ENCODE measurements at places on chromosomes 1 and 21.

GRCh38 chr1:200674838-200675587 is 5.3 kb upstream of the DDX59 start:
- no peak for DNase-seq

GRCh38 chr21:29346281-29346680 is 47.6 kb downstream of the BACH1 start:
- DNase-seq, result no peak

DNA sequence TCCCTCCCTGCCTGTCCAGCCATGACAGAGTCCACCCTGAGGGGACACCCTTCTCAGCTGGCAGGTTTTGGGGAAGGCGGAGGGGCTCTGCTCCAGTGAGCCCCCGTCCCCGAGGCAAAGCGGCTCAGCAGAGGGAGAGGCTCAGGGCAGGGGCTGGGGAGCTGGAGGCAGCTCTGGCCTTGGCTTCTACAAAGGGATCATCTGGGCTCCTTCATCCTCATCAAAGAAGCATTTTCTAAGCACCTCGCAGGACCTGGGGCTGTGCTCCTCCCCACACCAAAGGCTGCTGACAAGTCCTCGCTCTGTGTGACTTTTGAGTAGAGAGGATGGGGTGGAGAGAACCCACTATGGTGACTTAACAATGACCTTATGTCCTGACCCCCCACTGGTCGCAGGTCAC is 21.0 kb upstream of the CLSTN1 start:
- no peak for DNase-seq

DNA sequence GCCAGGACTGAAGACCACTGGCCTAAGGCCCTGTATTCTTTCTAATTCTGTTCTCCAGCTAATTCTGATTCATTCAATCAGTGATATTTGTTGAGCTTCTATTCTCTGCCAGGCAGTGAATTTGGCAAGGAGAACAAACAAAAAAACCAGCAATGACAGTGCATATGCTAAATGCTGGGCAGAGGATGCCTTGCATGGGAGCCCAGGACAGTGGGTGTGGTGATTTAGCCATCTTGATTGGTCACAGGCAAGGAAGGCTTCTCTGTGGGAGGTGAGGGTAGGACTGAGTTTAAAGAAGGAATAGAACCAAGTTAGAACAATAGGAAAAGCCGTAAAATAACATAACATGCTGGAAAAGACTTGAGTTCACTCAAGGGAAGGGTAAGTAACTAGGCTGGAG is 9.2 kb upstream of the CPT2 start:
- DNase-seq, result no peak

- no peak for DNase-seq
Measured at GRCh38 chr1:223763881-223764280, 51.5 kb downstream of the CAPN2 start.

DNA sequence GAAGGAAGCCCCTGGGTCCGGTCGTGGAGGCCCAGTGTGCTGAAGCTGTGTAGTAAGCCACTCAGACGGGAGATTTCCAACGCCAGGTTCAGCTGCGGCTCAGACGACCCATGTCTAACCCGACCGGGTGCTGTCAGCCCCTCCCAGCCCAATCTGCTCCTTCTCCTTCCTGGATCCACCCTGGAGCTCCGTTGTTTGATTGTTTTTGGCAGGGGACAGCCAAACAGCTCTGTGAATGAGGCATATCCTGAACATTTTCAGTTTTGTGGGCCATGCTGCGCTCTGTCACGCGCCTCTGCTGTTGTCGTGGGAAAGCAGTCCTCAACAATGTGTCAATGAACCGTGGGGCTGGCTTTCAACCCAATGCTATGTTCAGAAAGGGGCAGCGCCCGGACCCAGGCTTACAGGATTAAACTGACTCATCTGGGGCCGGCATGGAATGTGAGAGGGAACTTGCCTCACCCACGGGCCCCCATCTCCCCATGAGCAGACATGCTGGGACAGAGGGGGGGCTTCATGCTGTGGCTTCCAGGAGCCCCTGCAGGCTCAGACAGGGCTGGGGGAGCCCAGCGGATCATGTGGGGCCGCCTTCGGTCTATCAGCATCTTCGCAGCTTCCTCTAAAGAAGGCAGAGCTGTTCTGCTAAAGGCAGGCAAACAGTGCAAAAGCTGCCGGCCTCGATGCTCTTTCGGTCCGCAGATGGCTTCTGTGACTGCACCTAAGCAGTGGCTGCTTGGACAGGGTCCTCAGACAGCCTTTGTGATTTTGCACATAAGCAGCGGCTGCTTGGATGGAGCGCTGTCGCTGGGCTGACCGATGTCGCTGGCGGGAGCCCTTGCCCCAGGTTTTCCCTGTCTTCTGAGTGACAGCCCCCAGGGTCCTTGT is 101.7 kb downstream of the RIPK4 start:
- DNase-seq, result no peak

DNA sequence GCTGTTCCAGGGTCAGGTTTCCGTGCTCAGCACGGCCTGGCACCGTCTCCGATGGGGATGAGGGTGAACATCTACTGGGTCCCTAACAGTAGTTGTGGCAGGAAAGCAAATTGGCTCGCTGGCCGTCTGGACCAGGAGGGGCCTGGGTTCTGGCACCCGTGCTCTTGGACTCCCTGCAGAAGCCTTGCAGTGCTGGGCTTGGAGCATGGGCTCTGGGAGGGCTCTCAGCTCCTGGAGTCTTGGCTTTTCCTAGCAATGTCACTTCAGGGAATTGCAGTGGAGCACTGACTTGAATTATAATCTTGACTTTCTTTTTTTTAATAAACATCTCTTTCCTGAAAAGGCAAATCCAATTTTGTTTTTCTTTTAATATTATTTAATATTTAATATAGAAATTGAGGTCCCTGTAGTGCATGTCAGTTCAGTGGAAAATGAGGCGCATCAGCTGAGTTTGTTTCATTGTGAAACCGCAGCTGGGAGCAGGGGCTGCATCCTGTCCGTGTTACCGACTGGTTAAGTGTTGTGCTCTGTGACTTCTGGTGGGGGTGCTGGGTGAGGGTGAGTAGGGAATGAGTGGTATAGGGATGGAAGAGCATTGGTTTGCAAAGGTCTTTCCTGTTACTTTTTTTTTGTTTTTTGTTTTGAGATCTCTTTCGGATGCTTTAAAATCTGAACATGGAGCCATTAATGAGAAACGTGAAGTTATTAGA is 64.1 kb downstream of the PEX14 start:
- DNase-seq, result no peak

DNA sequence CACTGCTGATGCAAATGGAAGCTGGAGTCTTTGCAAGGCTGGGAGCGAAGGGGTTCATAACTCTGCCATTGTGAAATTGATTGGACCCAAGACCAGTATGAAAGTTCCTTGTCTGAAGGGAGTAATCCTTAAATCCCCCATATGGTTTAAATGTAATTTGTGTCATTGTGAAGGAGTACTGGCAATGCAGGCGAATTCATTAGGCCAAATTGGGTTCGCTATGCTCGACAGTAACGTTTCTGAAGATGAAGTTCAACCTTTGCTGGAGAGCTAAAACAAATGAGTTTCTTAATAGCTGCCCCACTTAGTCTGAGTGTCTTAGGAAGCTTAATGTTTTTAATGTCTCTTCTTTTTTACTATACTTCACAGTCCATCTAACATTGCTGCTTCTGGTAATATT is 27.5 kb downstream of the PGM1 start:
- DNase-seq, result no peak

DNA sequence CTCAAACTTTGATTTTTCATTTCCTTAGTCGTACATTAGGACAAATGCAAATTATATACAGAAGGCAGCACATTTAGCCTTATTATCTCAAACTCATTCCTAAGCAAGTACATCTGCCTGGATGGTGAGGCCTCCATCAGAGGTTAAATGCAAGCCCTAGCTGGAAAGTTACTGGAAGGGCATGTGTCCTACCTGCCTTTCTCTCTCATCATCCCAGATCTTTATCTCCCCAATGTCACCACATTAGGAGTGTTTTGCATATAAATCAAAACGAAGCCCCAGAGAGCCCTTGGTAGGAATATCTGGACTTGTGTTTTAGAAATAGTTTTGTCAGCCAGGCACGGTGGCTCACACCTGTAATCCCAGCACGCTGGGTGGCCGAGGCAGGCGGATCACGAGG is 35.0 kb downstream of the APP start:
- DNase-seq, result no peak

DNA sequence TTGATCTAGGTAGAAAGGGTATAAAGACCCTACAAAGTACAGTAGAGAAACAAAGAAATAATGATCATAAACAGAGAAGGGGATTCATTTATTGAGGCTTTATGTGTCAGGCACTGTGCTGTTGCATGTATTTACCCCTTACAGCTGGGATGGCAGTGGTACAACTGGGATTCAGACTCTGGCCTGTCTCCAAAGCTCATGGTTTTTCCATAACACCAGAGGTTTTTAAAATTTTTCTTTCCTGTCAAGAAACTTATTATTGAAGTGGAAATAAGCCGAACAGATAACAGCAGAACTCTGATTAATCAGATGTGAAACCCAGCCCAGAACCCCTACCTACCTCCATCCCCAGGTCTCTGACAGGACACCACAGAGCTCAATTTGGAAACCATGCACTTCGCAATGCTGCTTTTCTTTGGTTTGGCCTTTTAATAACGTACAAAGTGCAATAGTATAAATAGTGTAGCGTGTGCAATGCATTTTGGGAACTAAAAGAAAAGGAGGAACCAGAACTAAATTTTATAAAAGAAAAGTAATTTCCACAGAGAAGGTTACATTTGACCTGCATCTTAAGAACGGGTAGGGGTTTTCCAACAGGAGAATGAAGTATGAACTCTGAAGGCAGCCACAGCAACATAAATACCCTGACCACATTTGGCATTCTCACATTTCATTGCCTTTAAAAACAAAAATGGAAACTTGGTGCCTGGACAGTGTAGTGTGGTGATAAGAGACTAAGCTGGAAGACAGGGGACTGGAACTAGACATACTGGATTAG is 92.0 kb upstream of the S1PR1 start:
- DNase-seq, result no peak

DNA sequence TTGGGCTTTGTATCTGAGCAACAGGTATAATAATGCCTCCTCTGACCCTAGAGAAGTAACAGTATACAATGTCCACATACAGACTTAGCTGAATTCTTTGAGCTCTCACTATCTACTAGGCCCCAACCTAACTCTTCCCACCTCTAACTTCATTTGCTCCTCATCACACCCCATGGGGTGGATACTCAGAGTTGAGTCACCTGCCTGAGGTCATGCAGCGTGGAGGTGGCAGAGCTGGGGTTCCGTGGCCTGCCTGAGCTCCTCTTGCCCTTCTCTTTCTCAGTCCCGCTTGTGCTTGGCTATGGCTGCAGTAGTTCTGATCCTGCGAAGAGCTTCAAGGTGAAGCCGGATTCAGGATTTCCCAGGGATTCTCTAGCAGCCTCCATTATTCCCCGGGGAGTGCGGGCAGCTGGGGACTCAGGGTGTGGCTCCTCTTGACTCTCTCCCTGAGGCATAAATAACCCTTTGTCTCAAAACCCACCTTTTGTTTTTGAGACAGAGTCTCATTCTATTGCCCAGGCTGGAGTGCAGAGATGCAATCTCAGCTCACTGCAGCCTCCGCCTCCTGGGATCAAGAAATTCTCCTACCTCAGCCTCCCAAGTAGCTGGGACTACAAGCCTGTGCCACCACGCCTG is 29.9 kb upstream of the ACTL8 start:
- DNase-seq, result no peak

- no peak for DNase-seq
Measured at GRCh38 chr1:55275941-55276341, 60.8 kb upstream of the USP24 start.

DNA sequence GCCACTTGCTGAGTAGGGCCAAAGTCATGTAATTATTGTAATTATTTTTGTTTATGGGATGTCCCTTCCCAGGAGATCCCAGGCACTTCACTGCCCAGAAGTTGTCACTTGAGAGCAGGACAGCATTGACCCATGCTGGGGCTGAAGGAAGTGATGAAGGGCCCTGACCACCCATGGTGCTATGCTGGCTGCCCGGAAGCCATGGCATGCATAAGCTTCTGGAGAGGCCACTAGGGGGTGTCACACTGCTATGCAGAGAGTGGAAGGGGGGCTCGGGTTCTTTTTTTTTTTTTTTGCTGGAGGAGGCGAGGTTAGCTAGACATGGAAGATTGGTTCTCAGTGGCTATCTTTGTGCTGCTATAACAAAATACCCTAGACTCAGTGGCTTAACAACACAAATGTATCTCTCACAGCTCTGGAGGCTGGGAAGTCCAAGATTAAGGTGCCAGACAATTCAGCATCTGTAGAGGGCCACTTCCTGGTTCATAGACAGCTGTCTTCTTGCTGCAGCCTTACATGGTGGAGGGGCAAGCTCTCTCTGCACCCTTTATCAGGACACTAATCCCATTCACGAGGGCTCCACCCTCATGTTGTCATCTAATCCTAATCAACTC is 84.9 kb downstream of the CNIH3 start:
- no peak for DNase-seq

DNA sequence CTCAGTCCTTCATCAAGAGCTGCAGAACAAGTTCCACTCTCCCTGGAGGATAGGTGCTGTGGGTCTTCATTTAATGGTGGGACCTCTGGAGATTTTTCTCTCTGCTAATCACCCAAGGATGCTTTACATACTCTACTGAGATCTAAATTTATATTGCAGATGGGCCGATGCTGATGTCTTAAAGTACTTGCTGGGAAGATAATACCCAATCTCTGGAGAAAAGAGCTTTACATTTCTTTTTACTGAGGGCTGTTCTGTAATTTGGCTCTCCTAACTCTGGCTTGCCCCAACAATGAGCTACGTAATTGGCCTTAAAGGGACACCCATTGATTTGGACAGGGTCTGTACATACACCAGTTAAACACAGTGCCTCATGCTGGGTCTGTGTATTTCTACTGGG is 86.9 kb downstream of the ST6GALNAC3 start:
- no peak for DNase-seq

DNA sequence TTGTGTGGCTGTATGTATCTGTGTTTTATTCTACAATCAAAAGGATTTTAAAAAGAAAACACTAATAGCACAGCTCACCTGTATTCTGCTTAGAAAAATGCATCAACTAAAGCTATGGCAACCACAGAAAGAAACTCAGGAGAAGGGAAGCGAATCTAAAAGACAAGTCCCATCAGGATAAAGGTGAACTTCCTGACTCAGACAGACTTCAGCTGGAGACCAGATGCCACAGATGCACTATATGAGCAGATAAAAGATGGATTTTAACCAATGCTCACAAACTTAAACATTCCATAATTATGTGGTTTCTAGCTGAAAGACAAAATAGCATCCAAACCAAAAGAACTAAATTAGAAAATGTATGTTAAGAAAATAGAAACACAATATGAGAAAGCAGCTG is 231.0 kb downstream of the RERE start:
- no peak for DNase-seq

DNA sequence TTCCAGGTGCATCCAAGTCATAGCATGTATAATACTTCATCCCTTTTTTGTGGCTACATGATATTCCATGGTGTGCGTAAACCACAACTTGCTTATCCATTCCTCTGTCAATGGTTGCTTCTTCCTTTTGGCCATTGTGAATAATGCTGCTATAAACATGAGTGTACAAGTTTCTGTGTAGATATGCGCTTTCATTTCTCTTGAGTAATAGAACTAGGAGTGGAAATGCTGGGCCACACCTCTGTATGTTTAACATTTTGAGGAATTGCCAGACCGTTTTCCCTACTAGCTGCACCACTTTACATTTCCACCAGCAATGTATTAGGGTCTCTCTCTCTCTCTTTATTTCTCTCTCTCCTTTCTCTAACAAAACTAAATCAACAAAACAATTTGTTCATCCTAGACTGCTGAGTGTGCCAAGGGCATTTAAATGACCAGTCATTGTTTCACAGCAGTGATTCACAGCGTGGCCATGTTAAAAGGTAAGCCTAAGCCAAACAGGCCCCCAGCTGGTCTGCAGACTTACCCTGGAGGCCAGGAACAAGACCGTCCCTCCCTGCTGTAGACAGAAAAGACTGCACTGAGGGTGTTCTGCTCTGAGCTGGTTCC is 53.2 kb upstream of the LYST start:
- no peak for DNase-seq

GRCh38 chr1:42957880-42958487 is 684 bp downstream of the SLC2A1 start:
- no peak for DNase-seq

All from AG09319 (cell line).